ENCODE measurements at places on chromosomes 3 and 15. TPM values are rescaled to one million over a fixed set of nuclear protein-coding genes. Genes with fewer than 3 reads are reported as not detected.
A peak's percentile ranks its signal among the peaks of the same experiment; 100 is the strongest.

DNA sequence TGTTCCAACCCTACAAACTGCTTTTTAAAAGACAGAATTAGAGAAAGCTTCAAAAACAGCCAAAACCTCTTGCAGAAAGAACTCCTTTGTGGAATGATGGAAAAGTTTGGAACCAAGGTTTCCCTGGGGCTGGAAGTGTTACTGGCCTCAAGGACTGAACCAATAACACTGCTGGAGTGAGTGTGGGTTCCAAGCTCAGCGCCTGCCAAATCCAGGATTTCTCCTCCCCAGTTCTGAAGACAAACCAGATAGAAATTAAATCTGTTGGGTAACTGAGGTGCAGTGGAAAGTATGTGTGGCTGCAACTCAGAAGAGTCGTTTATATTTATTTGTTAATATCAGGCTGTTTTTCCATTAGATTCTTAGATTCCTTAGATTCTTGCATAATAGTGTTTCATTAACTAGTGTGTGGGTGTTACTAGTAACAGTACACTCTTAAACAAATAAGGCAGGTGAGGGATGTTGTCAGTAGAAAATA lies 66.5 kb upstream of the FNDC3B start:
- peak; percentile 74 for DNase-seq

GRCh38 chr3:182509844-182510460 lies 283.4 kb upstream of the ATP11B start:
- no peak for DNase-seq

DNA sequence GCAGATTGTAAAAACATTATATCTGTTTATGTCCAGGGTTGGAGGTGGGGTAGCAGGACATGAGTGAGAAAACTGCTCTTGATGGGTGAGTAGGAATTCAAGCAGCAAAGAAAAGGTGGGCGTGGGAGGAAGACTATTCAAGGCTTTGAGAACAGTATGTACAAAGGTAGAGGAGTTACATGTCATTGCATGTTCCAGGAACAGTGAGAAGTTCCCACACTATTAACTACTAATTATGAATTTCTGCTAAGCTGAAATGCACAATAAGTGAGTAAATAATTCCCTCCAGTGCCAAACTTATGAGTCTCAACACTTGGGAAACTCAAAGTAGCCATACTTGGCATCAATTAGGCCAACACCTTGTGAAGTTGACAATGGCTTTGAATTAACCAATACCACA lies 80.1 kb downstream of the SRGAP3 start:
- DNase-seq = no peak

DNA sequence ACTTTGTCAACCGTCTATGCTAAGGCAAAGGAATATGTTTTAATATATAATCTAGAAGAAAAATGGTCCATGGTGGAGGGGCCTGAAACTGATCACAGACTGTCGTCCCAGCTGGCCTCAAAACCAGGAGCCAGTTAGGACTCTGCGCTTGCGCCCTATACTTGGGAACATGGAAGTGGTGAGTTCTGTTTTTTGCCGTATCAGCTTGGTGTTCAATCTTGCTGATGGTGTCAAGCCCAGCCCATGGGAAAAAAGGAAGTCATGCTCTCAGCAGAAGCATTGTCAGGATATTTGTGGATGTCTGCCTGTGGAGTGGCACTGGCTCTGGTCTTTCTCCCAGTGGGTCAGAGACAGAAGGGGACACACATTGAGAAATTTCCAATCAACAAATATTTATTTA lies 342.0 kb upstream of the CTDSPL start:
- no peak for DNase-seq

GRCh38 chr3:170642882-170643601 lies 57.2 kb upstream of the SLC7A14 start:
- DNase-seq = no peak

DNA sequence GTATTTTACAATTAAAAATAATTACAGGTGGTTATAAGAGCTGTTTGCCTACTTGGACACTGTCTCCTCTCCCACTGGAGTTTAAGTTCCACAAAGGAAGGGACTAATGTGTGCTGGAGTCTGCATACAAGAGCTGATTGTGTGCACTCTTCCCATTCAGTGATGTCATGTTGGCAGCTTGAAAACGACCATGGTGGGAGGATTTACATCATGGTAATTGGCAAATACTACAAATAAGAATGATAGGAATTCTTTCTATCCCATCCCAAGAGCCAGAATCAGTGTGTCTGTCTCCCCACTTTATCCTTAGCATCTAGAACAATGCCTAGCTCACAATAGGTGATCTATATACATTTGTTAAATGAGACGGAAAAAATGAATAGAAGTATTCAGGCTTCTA lies 14.1 kb downstream of the ITGA11 start:
- peak; percentile 57 for DNase-seq

DNA sequence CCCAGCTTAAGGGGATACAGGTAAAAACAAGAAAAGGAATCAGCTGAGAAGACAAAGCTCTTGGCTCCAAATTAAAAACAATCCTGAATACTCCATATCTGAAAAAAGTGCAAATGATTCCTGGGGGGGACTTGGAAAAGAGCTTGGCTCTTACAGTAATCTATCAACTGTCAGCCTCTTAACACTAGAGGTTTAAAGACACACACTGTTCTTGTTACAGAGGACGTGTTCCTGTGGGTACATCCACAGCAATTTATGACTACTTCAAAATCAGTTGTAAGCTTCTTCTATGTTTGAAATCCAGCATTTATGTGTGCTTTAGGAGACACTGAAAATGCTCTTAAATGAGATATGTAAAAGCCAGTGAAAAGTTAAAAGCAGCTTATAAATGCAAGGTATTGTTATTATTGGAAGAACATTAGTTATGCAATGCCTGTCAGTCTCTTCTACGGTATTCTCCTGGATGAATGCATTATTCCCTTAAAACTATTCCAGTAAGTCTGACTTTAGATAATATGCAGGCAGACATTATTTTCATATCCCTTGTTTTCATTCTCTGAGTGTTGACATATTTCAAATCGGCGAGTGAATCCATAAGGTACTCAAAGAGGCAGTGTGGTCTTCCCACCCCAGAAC lies 408.4 kb upstream of the ADAMTS9 start:
- no peak for DNase-seq

- DNase-seq = no peak
Observed at GRCh38 chr3:150254309-150254708, 153.8 kb upstream of the TSC22D2 start.

DNA sequence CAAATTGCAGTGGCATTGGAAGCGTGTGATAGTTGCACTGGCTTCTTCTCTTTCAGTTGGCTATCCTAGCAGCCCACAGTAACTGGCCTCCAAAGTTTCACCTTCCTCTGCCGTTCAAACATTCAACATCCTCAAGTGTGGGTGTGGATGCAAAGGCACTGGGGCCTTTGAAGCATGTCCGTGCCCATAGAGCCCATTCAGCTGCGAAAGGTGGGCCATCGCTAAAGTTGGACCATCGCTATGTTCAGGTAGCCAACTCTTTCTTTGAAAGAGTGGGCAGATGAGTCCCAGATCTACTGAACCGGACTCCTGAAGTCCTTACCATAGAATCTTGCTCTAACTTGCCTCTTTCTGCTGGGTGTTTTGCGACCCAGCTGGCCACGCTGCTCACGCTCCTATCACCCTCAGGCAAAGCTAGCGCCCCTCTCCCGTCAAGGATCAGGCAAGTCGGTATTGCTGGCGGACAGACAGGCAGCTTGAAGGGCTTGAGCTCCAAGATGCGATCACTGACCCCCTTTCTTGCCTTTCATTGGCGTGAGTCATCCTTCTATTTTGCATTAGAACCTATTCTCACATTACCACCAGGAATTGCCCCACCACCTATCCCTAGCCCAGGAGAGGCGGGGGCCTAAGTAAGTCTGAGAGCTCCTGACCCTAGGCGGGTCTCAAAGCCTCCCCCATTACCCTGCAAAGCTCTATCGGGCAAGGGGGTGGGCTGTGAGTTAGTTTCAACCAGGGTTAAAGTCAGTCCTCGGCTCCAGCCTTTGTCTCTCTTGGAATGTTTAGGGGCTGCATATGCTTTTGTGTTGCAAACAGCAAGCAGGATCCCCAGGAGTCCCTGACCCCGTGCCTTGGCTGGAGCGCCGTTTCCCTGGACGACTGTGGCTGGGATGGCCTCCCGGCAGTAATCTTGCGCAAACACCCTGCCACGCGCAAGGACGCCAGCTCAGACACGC lies 28.7 kb downstream of the ZIC4 start:
- no peak for DNase-seq

- no peak for DNase-seq
Observed at GRCh38 chr15:41494190-41494921, 682 bp downstream of the ITPKA start.

DNA sequence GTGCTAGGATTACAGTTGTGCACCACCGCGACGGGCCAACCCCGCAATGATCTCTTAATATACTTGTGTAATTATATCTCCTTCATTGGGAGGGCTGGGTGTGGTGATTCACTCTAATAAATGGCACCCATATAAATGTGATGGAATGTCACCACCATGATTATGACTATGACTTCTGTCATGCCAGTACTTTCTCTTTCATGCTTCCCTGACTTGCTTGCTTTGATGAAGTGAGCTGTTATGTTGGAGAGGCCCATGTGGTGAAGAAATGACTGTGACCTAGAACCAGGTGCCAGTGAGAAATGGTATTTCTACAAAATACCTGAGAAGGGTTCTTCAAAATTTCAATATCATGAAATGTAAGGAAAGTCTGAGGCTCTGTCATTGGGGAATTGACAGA lies 24.4 kb upstream of the TP63 start:
- no peak for DNase-seq

DNA sequence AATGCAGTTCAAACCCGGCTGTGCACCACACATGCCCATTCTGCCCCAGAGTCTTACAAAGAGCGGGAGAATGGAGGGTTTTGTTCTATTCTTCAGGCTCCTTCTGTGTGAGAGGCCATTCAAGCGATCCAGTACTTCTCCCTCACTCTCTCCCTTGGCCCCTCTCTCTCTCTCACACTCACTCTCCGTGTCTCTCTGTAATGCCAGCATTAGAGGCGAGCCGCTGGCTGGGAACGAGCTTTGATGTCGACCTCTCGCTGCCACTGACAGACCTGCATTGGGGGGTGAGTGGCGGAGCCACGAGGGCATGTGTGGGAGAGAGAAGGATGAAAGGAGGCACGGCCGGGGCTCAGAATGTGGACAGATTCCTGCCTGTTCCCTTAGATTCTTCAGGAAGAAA lies 231.7 kb upstream of the ARRDC4 start:
- DNase-seq = no peak

GRCh38 chr3:60178931-60179653 lies 1072.2 kb downstream of the FHIT start:
- no peak for DNase-seq

Gene DPPA4
- total RNA-seq = not detected

Gene GRK7
- not detected for total RNA-seq

Gene REC114
- not detected for total RNA-seq

Gene IRAK2
- 9.1 TPM for total RNA-seq

Gene SOX14
- total RNA-seq = not detected

Gene TIMP4
- 12.3 TPM for total RNA-seq

All from fibroblast of the aortic adventitia (primary cell).